ENCODE measurements at places on chromosomes 2 and 18.

- no peak for DNase-seq
These were observed 22.2 kb downstream of the STEAP3 start for GRCh38 chr2:119245841-119246230.

- DNase-seq: no peak
These were observed 119.9 kb upstream of the CAB39 start for GRCh38 chr2:230592775-230593174.

DNA sequence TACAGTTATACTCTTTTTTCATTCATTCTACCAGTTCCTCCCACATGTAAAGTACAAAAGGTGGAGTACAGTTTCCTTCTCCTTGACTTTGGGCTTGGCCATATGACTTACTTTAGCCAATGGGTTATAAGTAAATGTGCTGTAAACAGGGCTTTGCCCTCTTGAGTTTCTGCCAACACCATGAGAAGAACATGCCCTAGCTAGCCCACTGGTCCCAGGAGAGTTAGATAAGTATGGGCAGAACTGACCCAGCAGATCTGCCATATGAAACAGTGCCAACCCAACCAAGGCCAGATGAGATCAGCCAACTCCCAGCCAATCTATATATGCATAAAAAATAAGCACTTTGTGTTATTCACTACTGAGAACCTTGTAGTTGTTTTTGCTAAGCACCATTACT lies 25.5 kb downstream of the ZC3H8 start:
- DNase-seq: no peak

- DNase-seq: no peak
These were observed 532.8 kb downstream of the FBXO15 start for GRCh38 chr18:73614812-73615211.

DNA sequence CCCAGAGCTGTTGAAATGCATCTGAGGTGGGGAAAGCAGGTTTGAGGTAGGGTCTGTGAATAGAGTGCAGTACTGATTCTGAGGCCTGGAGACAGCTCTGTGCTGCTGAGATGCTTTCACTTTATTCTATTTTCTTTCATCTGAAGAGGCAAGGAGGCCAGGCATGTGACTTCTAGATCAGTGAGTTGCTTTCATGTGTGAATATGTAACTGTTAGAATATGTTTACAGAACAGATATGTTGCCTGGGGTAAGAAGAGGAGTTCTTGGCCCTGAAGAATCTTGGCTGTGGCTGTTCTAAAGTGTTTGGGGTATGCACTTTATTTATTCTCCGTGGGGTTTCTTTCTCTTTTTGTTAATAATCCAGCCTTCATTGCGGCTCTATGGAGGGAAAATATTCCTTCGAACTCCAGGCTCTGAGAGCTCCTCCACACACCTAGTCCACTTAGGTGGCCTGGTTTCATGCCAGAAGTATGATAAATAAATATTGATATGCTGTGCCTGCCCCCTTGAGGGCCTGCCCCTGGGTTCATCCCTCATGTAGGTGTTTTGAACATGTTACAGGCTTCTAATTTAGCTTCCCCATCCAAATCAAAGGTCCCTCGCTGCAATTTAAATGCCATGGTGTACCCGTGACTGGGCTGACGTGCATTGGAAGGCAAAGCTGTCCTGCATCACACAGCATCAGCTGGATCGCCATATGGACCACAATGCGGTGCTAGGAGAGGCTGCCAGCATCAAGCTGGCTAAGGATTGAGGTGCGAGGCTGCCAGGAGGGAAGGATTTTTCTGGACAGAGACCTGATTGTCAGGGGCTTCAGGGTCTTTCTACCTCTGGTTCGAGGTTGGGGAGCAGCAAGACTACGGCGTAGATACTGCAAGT lies 102.9 kb downstream of the PRKCE start:
- DNase-seq: no peak

DNA sequence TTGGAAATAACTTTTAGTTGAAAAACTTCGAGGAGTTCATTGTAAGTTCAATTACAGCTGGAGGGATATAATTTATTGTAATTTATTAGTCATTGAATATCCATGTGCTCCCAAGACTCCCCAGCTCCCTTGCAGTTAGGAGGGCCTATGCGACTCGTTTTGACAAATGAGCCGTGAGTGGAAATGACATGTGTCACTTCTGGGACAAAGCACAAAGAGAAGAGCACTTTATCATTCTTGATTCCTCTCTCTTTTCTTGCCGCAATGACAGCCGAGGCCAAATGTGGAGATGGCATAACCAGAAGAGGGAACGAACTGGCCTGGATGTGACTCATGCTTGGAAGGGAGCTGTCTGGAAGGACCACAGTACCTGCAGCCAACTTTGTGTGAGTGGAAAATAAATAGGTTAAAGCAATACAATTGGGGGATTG lies 44.2 kb upstream of the ITSN2 start:
- DNase-seq: no peak

DNA sequence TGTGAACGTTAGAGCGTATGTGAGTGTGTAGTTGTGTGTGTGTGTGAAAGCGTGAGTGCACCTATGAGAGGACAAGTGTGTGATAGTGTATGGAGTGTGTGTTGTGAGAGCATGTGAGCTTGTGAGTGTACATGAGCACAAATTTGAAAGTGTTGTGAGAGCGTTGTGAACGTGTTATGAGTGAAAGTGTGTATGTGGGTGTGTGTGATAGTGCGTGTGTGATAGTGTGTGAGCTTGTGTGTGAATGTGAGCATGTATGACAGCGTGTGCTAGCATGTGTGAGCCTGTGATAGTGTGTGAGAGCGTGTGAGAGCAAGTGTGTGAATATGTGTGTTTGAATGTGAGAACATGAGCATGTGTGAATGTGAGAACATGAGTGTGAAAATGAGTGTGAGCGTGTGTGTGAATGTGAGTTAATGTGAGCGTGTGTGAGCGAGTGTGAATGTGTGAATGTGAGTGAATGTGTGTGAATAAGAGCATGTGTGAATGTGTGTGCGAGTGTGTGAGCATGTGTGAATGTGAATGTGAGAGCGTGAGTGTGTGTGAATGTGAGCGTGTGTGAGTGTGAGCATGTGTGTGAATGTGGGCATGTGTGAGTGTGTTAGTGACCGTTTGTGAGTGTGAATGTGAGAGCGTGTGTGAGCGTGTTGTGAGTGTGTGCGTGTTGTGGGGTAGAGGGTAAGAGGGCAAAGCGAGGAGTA lies 25.0 kb downstream of the RALB start:
- no peak for DNase-seq

DNA sequence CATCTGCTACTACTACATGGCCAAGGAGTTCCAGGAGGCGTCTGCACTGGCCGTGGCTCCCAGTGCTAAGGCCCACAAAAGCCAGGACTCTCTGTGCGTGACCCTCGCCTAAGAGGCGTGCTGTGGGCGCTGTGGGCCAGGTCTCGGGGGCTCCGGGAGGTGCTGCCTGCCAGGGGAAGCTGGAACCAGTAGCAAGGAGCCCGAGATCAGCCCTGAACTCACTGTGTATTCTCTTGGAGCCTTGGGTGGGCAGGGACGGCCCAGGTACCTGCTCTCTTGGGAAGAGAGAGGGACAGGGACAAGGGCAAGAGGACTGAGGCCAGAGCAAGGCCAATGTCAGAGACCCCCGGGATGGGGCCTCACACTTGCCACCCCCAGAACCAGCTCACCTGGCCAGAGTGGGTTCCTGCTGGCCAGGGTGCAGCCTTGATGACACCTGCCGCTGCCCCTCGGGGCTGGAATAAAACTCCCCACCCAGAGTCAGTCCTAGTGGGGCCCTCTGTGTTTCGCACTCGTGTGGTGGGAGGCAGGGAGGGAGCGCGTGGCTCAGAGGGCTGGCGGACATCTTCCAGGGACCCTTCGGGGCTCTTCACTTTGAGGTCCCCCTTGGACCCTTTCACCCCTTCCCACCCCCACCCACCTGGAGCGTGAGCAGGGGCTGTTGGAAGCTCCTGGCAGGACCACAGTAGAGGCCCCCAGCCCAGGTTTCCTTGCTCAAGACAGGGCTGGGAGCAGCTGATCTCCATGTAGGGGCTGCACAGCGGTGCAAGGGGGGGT lies 5.7 kb downstream of the GPR35 start:
- peak; percentile 65 for DNase-seq

GRCh38 chr2:207150284-207150683 lies 15.5 kb downstream of the KLF7 start:
- no peak for DNase-seq

GRCh38 chr2:122707224-122707824 lies 951.9 kb downstream of the TSN start:
- DNase-seq: no peak

- DNase-seq: no peak
These were observed 64.0 kb downstream of the ADD2 start for GRCh38 chr2:70703900-70704549.

GRCh38 chr2:159795841-159796690 lies 1.9 kb downstream of the CD302 start:
- DNase-seq: no peak

- DNase-seq: peak; percentile 26
These were observed 79.6 kb upstream of the LAPTM4A start for GRCh38 chr2:20130821-20131645.

GRCh38 chr2:176585791-176586190 lies 316.5 kb downstream of the MTX2 start:
- no peak for DNase-seq

GRCh38 chr18:7224198-7224597 lies 6.7 kb upstream of the LRRC30 start:
- no peak for DNase-seq

GRCh38 chr2:42823744-42824453 lies 31.5 kb upstream of the HAAO start:
- DNase-seq: no peak

- no peak for DNase-seq
These were observed 101.2 kb upstream of the GALNT13 start for GRCh38 chr2:153770359-153770991.

- DNase-seq: no peak
These were observed 38.5 kb upstream of the TRIB2 start for GRCh38 chr2:12678186-12678585.

- no peak for DNase-seq
These were observed 59.0 kb downstream of the WDSUB1 start for GRCh38 chr2:159227467-159227866.

- no peak for DNase-seq
These were observed 31.3 kb upstream of the SNED1 start for GRCh38 chr2:240966906-240967680.

DNA sequence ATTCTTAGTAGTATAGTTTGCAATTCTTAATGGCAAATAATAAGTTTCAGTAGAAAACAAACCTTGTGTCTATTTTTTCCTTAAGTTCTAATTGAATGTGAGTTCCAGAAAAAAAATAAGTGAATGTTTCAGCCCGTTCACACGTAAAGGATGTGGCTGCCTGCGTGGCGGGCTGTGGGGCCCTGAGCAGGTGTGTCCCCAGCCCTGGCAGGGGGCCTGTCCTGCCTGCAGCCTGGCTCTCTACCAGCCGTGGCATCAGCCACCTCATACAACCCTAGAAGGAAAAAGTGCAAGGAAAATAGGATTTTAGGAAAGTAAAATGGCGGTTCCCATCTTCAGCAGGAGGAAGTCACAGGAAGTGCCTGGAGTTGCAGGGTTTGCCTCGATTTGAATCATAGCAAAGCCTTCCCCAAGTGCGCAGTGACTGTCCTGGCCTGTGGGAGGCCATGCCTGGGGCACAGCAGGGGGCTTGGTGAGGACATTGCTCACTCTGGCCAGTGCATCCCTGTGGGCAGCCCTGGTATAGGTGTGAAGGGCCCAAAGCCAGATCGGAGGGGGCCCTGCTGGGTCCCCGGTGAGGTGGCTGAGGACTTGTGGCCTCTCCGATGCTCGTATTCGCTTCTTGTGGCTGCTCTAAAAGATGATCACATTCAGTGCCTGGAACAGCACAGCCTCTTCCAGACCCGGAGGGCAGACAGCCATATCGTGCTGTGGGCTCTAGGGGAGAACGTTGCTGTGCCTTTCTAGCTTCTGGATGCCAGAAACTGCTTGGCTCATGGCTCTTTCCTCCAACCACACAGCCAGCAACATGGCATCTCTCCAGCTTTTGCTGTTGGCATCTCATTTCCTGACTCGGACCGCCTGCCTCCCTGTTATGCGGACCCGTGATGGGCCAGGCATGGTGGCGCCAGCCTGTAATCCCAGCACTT lies 12.6 kb downstream of the DTYMK start:
- DNase-seq: peak; percentile 65

GRCh38 chr2:8006626-8007025 lies 675.2 kb upstream of the ID2 start:
- DNase-seq: no peak
